ENCODE measurements at places on chromosomes 2 and 18.

- DNase-seq, result no peak
These were observed 17.9 kb upstream of the TMEM214 start for GRCh38 chr2:27014771-27015433.

DNA sequence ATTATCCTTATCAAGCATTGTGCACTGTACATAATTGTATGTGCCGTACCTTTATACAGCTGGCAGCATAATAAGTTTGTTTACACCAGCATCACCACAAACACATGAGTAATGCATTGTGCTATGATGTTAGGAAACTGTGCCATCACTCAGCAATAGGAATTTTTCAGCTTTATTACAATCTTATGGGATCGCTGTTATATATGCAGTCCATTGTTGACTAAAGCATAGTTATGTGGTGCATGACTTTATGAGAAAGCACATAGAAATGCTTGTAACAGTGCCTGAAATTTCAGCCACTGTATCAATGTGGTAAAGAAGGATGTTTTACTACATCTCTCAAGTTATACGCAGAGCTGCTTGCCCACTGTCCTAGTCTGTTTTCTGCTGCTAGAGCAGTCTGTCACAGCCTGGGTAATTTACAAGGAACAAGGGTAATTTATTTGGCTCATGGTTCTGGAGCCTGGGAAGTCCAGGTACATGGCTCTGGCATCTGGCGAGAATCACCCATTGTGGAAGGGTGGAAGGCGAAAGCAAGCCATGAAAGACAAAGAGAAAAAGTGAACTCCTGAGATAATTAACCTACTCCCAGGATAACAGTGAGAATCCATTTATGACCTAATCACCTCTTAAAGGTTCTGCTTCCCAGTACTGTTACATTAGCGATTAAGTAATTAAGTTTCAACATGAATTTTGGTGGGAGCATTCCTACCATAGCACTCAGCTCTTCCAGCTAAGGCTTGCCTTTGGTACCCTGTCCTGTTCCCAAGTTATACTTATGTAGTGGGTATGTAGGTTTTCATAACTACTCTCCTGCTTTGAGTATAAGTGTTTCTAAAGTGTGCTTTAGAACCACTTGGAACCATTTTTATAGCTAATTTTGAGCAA lies 4.6 kb downstream of the MAP3K20 start:
- no peak for DNase-seq

DNA sequence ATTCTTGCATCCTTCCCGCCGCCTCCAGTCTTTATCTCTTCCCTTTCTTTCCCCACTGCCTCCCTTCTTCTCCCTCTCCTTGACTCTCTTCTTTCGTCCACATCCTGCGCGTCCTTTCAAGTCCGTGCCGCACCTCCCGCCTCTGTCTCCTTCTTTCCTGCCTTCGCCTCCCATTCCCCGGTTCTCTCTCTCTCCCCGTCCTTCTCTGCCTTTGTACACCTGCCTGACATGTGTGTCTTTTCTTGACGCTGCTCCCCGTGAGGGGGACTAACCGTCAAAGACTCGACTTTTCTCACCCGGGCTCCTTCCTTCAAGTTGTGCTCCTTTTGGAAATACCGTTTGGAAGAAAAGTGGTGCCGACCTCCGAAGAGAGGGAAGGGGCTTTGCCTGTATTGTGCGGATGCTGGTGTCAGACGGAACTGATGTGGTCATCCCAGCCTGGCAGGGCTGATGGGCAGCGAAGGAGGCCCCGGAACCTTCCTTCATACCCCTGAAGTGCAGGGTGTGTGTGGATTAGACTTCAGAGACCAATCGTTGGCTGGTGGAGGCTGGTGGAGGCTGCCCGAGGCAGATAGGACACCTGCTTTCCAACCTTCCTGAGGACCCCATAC lies 879 bp downstream of the TMEM178A start:
- DNase-seq, result peak; percentile 49

- no peak for DNase-seq
These were observed 208.4 kb upstream of the RAB12 start for GRCh38 chr18:8400825-8401224.

DNA sequence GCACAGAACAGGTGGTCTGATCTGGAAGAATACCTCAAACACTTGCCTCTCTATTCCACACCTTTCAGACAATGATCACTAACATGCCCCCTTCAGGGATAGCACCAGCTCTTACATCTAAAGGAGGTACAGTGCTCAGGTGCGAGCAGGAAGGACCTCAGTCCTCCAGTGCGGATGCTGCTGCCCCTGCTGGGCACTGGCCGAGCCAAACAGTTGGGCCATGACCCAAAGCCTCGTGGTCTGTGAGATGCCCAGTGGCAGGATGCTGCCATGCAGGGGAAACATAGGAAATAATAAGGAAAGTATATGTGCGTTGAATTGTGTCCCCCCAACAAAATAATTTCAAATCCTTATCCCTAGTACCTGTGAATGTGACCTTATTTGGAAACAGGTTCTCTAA lies 243.7 kb downstream of the NDUFA10 start:
- no peak for DNase-seq

DNA sequence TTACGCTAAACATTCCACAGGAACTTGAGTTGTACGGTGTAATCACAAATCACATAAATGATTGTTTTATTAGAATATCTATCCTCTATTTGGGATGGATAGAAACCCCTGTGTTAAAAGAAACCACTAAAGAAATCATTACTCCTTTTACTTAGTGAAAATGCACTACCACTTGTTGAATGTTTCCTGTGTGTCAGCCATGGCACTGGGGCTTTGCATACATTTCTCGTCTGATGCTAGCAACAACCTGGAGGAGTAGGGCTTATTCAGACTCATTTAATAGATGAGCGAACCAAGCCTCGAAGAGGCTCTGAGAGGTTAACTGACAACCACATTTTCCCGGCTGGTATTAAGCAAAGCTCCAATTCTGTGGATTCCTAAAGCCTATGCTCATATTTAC lies 60.5 kb upstream of the PELI1 start:
- DNase-seq, result no peak

DNA sequence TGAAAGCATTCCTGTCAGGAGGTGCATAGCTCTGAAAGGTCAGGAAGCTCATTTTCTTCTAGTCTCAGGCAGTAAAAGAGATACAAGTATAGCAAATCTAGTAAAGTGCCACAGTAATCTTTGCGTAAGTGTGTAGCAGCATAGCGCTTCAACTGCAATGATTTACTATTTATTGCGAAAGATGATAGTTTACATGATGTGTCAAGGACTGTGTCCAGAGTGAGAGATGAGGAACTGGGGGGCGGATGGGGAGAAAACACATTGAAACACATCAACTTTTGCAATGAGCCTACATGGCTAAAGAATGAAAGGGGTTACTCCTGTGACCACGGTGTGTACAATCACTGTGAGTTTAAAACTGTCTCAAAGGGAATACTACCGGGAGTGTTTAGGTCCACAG lies 644.4 kb downstream of the GALR1 start:
- DNase-seq, result no peak

DNA sequence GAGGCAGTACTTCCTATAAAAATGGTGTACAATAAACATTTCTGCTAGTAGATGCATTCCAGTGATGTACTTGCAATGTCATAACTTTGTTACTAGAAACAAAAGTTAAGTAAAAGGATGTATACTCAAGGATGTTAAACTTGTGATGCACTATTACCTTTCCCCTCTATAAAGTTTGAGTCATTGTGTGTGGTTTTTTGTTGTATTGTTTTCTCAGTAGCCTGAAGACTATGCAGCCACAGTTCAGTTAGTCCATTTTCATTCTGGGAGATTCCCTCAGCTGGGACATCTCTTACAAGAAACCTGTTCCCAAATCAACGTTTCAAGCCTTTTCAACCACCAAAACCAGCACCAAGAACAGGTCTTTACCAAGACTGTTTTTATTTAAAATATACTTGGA lies 5.6 kb downstream of the ATP5MC3 start:
- no peak for DNase-seq

GRCh38 chr2:63818271-63818670 lies 23.4 kb upstream of the UGP2 start:
- DNase-seq, result no peak

- no peak for DNase-seq
These were observed 1.6 kb downstream of the WDFY1 start for GRCh38 chr2:223943561-223944008.

DNA sequence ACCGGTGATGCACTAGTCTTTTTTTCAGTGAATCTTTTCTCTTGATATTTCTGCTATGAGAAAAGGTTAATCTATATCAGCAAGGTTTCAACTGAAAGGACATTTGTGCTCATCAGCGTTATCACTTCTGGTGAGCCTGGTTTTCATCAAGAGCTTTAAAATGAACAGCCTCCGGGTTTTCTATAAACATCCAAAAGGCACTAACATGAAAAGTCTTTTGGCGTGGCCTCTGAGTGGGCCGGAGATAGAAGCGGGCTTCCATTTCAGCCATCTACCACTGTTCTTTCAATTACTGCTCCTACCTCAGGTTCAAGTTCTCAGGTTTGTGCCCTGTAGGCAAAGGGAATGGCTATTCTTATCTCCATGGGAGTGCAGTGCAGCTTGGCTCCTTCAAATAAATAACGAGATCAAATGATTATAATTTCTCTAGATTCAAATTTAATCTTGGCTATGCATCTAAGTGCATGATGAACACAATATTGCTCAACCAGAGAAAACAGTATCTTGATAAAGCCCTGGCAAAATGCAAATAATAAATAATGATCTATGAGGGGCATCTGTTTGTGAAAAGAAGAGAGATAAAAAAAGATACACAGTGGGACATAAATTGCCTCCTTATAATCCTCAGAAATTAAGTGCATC lies 314.8 kb downstream of the CDH2 start:
- no peak for DNase-seq

GRCh38 chr2:22079583-22079982 lies 955.8 kb downstream of the TDRD15 start:
- no peak for DNase-seq

GRCh38 chr18:7668392-7668791 lies 101.3 kb downstream of the PTPRM start:
- DNase-seq, result no peak

GRCh38 chr2:94759211-94759610 lies 112.0 kb upstream of the TEKT4 start:
- no peak for DNase-seq

DNA sequence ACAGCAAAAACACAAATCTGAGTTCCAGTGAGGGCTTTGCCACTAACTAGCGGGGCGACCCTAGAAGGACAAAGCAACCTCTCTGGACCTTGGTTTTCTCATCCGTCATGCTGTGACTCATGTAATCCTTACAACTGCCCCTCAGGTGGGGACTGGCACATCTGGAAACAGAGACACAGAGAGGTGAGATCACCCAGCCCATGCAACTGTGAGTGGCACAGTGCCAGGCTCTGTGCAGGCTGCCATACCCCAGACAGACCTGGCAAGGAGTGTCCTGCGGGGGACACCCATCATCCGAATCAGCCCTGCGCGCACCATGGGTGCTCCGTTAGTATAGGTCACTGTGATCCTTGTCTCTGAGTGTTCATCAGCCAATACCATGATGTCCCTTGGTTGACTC lies 198.3 kb downstream of the SMAD7 start:
- no peak for DNase-seq

- DNase-seq, result no peak
These were observed 265.1 kb upstream of the TNP1 start for GRCh38 chr2:217125014-217125413.

DNA sequence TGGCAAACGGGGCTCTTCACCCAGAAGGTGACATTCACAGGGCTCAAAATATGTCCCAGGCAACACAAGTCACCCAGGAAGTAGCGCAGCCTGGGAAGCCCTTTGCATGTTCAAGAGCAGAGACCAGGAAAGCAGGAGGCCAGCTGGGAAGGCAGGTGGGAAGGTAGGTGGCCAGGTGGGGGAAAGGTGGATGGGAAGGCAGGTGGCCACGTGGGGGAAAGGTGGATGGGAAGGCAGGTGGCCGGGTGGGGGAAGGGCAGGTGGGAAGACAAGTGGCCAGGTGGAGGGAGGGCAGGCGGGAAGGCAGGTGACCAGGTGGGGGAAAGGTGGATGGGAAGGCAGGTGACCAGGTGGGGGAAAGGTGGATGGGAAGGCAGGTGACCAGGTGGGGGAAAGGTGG lies 102.7 kb downstream of the ZNF516 start:
- DNase-seq, result no peak

Measured in cerebellum (tissue), 4 donors.